ENCODE measurements at places on chromosomes 1 and 21.

DNA sequence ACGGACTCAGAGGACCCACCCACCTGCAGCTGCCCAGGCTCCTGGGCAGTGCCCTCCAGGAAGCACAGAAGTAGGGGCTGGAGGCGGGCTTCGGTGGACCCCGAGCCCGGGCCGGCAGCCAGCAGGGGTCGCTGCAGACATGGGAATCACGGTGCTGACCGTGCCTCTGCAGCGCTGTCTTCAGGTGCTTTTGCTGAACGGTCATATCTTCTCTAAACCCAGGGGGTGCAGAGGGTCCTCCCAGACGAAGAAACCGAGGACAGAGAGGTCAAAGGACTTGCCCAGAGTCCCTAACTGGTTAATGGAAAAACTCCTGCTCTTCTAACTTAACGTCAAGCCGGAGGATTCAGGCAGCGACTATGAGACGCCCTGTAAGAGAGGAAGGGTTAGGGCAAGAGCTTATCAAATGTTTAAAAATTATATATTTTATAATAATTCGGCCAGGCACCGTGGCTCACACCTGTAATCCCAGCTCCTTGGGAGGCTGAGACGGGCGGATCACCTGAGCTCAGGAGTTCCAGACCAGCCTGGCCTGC is 21.5 kb upstream of the LEFTY2 start:
- DNase-seq, result no peak

DNA sequence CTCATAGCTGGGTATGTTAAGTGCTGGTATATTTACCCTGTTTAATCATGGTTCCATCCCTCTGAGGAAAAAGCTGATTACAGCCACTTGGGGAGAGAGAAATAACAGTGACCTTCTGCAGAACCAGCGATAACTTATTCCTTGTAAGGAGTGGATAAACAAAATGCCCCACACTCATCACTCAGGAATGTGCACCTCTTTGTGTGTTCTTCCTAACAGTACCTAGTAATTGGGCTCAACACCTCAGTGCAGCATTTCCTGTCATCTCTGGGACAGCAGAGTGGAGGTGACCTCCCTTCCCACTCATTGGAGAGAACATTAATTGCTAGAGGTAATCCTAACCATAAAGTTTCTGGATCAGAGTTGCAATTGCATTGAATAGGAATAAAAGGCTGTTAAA is 112.5 kb upstream of the F3 start:
- DNase-seq, result peak; percentile 95

- DNase-seq, result peak; percentile 76
Observed at GRCh38 chr1:25796811-25797458, 3.1 kb upstream of the SELENON start.

- no peak for DNase-seq
Observed at GRCh38 chr21:45458281-45459170, 53.6 kb downstream of the COL18A1 start.

DNA sequence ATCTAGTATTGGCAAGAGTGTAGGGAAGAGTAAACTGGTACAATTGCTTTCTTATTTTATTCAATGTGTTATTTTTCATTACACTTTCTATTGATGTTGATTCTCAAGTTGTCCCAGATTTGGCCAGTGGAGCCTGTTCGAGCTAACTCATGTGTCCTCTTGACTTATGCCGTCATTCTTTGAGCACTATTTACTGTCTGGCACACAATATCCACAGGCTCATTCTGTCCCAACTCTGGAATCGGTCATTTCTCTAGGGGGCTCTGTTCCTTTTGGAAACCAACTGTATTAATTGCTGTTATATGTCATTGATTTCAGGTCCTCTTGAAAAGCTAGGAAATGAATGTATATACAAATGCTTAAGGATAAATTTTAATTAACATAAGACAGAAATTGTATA is 22.4 kb upstream of the SFPQ start:
- DNase-seq, result no peak

GRCh38 chr1:109993885-109994284 is 9.3 kb downstream of the AHCYL1 start:
- peak; percentile 51 for DNase-seq

GRCh38 chr1:202625416-202626360 is 84.6 kb downstream of the SYT2 start:
- peak; percentile 66 for DNase-seq

DNA sequence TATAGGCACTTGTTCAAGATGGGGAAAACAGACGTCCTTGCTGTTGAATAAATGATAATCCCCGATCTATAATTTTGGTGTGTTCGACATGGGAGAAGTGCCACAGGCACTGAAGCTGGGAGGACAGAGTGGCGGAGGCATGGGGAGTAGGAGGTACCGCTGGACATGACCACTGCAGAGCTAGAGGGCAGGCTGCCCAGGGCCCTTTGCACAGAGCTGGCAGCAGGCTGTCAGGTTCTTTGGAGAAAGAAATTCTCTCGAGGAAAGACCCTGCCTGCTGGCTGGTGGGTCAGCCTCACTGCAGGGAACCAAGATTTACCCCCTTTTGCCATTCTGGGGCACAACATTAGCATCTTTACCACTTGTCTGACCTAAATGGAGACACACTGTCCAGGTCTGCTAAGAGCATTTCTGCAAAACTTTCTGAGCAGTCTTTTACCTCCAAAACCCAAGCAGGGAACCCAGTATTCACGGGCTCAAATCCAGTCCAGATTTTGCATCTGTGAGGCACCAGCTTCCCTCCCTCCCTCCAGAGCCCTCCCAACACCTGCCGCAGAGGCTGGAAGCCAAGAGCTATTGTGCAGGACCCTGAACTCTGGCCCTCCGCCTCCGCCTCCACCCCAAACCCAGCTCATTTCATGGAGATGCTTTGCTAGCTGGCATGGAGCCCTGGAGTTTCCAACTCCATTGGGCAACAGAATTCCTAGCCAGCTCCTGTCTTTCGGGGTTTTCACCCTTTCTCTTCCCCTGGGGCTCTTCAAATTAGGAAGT is 142.3 kb downstream of the PLXNA2 start:
- no peak for DNase-seq

Data from M059J (cell line).